H4 (cell line): ENCODE measurements at places on chromosomes 1 and 21.

DNA sequence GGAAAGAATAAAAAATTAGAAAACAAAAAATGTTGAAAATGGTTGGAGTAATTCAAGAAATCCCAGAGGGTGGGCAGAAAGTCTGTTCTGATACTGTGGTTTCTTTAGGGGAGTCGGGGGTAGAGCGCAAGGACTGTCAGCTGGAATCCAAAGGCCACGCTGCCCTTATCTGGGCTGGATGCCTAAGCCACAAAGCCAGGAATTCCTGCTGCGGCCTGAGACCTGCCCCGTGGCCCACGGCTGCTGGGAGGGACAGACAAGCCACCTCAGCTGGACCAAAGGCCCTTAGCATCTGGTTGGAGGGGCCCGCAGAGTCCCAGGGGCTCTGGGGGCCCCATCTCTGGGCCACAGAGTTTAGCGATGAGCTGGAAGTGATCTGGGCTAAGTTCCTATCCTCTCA lies 60.2 kb downstream of the DMRTB1 start:
- DNase-seq: no peak

DNA sequence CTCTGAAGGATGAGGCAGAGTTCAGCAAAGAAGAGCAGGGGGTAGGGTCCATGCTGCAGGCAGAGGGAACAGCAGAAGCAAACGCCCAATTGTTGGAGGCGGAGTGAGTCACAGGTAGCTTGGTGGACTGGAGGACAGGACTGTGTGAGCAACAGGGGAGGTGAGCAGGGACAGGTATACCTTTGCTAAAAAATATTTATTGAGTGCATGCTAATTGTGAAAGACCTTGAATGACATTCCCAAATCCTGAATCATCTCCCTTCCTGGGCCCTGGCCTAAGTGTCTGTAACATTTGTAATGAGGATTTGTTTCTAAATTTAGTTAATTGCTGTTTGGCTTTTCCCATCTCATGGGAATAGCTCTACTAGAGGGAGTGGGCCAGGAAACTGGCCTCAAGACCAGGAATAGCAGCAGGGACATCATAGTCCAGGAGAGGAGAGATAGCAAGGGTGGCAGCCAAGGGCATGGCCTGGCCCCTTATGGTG lies 123.7 kb downstream of the FOXD2 start:
- no peak for DNase-seq

GRCh38 chr1:35725596-35725995 lies 6.9 kb upstream of the C1orf216 start:
- DNase-seq: no peak

GRCh38 chr1:217605390-217605789 lies 25.5 kb downstream of the GPATCH2 start:
- no peak for DNase-seq

GRCh38 chr1:55369474-55369873 lies 154.3 kb upstream of the USP24 start:
- no peak for DNase-seq

- no peak for DNase-seq
These were observed 20.5 kb upstream of the NPHP4 start for GRCh38 chr1:6012529-6013318.

GRCh38 chr1:151710187-151710840 lies 6.3 kb downstream of the CELF3 start:
- no peak for DNase-seq

DNA sequence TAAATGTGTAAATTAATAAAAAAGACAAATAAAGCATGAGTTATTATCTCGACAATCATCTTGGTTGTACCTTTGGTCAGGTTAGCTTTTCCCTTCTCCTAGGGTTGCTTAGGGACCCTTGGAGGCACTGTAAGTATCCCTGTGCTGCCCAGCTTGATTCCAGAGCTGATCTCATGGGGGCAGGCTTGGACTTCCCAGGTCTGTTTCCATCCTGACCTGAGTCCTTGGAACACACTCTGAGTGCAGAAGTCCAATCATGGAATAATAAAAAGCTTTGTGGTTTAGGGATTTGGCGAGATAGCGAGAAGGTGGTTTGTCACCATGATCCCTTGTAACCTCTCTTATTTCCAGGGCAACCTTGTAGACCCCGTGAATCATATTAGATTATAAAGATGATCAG lies 18.7 kb upstream of the PAPPA2 start:
- no peak for DNase-seq

- DNase-seq: no peak
These were observed 125.8 kb upstream of the AJAP1 start for GRCh38 chr1:4528590-4528989.

DNA sequence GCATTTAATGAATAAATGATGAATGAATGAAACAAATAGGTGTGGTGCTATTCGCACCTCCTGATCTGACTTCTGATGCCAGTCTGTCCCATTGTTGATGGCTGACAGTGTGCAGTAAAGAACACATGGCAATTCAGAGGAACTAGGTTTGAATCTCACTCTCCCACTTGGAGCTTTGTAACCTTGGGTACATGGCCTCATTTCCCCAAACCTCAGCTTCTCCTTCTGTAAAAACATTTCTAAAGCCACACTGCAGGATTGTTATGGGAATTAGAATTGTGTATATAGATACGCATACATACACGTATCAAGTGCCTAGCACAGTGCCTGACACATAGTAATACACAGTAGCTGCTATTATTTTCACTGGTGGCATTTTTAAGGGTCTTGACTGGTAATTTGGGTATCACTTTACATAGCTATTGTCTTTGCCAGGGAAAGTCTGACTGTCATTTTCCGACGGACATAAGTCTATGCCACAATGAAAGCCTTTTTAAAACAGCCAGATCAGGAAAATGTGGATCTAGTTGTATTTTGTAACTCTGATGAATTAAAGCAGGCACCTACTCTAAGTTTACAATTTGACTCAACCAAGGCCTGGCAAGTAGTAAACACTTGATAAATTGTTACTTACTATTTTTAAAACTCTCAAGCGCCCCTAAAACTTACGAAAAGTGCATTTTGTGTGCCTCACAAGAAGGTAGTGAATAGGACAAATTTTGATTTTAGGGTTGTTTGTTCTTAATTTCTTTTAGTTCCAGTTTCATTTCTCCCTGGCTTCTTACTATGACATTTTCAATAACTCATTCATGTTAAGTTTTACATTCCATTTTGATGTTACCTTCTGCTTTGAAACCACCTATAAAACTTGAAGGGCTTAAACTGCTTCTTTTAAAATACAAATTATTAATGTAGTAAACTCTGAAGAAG lies 164.4 kb downstream of the SDCCAG8 start:
- DNase-seq: no peak

GRCh38 chr1:101915597-101915996 lies 81.1 kb downstream of the OLFM3 start:
- DNase-seq: no peak

- DNase-seq: no peak
These were observed 33.2 kb downstream of the CAMSAP2 start for GRCh38 chr1:200771625-200772555.

GRCh38 chr1:12302798-12303447 lies 73.1 kb downstream of the VPS13D start:
- DNase-seq: no peak

- DNase-seq: no peak
These were observed 4.1 kb downstream of the RBP7 start for GRCh38 chr1:10001016-10001665.

GRCh38 chr1:210248341-210248740 lies 15.7 kb downstream of the SERTAD4 start:
- DNase-seq: no peak

- no peak for DNase-seq
These were observed 52.3 kb downstream of the GRIK3 start for GRCh38 chr1:36981771-36982622.

DNA sequence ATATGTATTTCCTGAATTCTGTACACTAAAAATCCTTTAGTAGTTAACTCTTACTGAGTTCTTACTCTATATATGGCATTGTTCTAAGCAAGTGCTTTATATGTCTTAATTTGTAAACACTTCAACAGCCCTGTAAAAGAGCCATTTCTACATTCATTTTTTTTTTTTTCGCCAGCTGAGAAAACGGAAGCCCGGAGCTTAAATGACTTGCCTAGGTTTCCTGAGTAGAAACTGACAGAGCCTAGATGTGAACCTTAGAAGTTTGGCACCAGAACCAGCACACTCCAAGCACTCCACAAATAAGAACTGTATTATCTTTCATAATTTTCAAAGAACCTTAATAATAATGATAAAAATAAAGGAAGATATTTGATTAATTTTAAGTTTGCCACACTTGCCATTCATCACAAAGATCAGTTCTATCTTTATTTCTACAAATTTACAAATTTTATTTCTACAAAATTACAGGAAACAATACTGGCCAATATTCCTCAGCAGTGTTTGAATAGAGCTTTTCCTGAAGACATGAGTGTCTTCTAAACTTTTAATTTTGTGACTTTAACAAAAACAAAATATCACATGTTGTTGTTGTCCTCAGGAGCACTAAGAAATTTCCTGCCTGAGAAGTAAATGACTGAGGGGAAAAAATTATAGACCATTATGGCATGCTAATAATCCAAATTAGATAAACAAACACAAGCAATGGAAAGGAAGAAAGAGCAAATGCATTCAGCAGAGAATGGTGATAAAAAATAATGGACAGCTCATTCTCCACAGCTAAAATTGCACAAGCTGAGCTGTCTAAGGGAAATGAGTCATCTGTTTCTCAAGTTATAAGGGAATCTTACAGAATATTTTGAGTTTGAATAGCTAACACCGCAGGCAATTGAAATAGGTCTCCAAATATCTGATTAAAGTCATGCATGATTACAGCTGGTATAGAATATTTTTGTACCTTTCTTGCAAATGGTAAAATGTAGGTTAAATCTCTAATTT lies 71.2 kb downstream of the DPYD start:
- DNase-seq: peak; percentile 54

DNA sequence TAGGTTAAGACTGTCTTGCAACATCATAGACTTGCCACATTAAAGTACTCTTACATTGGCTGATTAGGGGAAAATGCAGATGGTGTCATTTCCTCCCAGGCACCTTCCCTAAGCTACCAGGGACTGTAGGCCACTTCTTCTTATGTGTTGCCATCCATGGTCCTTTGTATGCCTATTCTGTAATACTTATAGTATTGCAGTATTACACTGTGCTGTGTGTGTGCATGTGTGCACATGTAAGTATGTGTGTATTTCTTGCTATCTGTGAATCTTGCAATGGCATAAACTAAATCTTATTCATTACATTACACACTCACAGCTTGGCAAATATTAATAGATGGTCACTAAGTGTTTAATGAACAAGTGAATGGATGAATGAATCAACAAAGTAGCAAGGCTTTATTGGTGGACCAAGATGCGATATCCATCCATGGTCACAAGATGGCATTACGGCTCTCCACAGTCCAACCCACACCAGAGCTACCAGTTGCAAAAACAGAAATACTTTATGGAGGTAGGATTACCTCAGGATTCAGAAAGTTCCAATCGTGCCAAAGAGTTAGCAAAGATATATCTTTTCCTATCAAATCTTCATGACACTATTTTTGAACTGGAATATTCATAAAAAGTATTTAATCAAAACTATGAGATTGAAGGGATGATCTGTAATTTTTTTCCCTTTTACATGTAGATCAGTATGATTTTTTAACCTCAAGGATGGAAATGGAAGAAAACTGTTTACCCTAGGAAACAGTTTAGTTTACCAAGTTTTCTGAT lies 160.2 kb downstream of the DENND1B start:
- DNase-seq: peak; percentile 42

DNA sequence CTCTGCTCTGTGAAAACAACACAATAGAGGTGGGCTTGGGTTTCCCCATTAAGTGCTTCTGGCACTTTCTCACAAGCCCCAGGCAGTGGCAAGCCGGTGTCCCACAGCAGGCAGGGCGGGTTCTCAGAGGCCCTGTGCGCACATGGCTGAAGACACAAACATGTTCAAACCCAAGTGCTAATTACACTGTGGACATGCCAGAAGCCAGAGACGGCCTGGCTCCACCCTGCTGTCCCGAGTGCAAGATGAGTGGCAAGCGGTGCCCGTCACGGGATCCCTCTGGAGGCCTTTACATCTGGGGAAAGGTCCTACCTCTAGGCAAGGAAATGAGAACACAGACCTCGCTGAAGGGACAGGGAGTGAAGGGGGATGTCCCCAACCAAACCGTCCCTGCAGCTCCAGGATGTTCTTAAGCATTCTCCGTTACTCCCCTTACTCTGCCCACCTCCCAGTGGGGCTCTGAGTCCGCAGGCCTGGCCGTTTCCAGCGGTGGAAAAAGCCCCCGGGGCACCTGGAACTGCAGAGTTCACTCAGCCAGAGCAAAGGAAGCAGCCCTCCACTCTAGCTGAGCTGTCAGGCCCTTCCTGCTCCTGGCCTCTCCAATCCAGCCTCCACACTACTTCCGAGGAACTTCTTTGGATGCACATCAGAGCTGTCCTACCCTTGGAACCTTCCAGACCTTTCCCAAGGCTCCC lies 57.4 kb downstream of the SLC66A1 start:
- no peak for DNase-seq

GRCh38 chr1:226688056-226688748 lies 50.9 kb downstream of the ITPKB start:
- no peak for DNase-seq

DNA sequence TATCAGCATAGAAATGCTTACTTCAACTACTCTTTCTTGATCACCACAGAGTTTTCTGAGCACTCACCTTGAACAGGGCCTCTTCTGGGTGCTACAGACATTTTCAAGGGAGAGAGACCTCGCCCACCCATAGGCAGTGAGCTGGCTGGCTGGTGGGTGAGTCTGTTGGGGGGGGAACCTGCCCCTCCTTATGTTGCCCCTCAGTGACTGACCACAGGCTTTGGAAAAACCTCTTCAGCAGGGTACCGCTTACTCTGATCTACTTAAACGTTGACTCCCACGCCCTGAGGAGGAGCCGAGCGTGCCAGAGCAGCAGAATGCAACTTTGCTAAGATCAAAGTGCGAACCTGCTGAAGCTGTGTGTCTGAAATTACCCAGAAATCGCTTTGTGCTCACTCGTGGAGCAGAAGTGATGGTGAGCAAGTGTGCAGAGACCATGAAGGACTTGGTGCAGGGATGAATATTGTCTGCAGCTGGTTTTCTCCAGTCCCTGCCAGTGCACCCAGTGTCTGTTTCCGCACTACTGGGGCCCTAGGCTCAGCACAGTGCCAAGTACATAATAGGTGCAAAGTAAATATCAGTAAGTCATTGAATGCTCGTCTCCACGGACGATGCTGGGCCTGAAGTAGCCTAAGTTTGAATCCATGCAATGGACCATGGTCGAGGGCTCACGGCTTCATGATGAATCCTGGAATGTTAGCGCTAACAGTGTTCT lies 158.7 kb upstream of the IRF2BP2 start:
- no peak for DNase-seq

DNA sequence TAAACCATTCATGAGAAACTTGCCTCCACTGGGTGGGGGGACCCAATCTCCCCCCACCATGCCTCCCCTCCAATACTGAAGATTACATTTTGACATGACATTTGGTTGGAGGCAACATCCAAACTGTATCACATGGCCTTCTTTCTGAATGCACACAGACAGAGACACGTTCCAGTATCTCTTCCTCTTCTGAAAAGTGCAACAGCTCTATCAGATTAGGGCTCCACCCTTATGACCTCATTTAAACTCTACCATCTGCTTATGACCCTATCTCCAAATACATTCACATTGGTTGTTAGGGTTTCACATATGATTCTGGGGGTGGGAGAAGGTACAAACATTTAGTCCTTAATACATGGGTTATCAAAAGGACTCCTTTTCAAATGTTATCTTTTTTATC lies 481.8 kb upstream of the NFIA start:
- DNase-seq: no peak
